ENCODE measurements at places on chromosomes 12 and 14. TPM values are rescaled to one million over a fixed set of nuclear protein-coding genes. Genes with fewer than 3 reads are reported as not detected.

SMCO2 gene
- total RNA-seq: not detected

PROX2 gene
- 0.11 TPM for total RNA-seq

SPTLC2 gene
- 50.3 TPM for total RNA-seq

ESR2 gene
- total RNA-seq: 0.94 TPM

SIX4 gene
- 4.2 TPM for total RNA-seq

FAM186B gene
- 0.61 TPM for total RNA-seq

GARIN6 gene
- not detected for total RNA-seq

RD3L gene
- total RNA-seq: not detected

CD9 gene
- 532 TPM for total RNA-seq

DNA sequence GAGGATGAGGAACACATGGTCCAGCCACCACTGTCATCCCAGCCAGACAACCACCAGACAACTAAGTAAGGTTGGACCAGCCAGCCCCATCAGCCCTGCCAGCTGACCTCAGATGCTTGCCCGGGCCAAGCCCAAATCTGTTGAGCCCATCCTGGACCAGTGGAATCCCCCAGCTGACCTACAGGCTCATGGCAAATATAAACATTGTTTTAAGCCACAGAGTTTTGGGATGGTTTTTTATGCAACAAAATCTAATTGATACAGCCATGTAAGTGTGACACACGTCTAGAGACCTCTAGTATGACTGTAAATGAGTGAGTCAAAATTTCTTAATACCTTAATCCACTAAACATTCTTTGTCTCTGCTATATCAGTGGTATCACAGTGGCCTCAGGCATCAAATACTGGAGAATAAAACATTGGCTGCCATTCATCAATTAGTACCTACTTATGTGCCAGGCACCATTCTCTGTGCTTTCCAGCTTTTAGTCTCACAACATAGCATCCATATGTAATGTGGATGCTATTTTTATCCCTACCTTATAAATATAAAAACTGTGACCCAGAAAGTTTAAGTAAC lies 24.2 kb upstream of the NT5DC3 start:
- no peak overlapping the region for H3K4me3 ChIP-seq
- H3K27me3 ChIP-seq: no peaks in the 10 kb centered on the region
- H3K27ac ChIP-seq: no peak overlapping the region
- no peaks in the 10 kb centered on the region for H3K36me3 ChIP-seq

DNA sequence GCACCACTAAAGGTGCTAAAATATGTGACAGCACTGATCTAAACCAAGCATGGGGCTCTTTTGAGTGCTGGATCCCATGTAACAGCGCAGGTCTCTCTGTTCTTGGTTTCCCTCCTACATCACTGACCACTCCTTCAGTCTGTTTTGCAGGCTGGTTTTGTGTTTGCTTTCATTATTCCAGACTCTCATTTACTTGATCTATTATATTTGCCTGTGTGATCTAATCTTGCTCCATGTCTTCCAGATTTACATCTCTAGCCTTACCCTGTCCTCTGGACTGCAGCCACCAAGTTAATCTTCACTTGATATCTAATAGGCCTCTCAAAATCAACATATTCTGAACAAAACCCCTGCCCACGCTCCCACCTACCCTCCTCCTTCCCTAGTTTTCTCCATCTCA lies 8.6 kb downstream of the GLIPR1 start:
- no peak overlapping the region for H3K4me3 ChIP-seq
- peaks cover 7% of the 10 kb centered on the region for H3K36me3 ChIP-seq
- H3K4me1 ChIP-seq: peaks cover 1% of the 10 kb centered on the region

- DNase-seq: peak; percentile 19
- H3K4me1 ChIP-seq: no peaks in the 10 kb centered on the region
- no peak overlapping the region for H3K4me3 ChIP-seq
- H3K27me3 ChIP-seq: no peaks in the 10 kb centered on the region
- H3K27ac ChIP-seq: no peak overlapping the region
Observed at GRCh38 chr12:131133015-131133905, 179.6 kb downstream of the ADGRD1 start.

DNA sequence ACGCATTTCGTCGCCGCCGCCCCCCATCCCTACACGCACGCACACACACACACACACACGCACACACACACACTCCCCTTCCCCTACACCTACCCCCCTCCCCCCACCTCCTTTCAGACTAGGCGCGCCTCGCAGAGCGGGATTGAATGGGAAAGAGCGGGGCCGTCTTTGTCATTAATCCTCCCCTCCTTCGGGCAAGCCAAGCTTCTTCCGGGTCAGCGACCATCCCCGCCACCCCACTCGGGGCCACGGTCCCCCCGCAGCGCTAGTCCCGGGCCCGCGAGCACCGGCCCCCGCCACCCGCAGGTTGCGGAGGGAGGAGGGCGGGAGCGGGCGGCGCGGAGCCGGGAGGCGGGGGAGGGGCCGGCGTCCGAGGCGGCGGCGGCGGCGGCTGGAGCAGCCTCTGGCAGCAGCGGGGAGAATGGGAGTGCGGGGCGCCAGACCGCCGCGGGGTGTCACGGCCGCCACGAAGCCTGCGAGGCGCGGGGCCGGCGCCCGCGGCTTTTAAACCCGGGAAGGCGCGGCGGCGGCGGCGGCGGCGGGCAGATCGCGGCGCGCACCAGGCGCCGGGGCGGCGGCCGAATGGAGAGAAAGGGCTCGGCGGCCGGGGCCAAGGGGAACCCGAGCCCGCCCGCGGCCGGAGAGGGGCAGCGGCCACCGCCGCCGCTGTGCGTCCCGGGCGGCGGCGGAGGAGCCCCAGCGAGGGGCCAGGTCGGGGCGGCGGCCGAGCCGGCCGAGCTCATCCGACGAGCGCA lies at the start of gene TTC9:
Gene TTC9 (plus strand): TSS at position 369 of the 755 bp plus-strand sequence. CDS start 214 bp downstream, at position 583.
- peak; percentile 92 for DNase-seq
- H3K27ac ChIP-seq: peak within 1 kb of the TSS; percentile 59
- H3K27me3 ChIP-seq: no peaks in the 10 kb centered on the region
- H3K4me3 ChIP-seq: peak within 1 kb of the TSS; percentile 79

DNA sequence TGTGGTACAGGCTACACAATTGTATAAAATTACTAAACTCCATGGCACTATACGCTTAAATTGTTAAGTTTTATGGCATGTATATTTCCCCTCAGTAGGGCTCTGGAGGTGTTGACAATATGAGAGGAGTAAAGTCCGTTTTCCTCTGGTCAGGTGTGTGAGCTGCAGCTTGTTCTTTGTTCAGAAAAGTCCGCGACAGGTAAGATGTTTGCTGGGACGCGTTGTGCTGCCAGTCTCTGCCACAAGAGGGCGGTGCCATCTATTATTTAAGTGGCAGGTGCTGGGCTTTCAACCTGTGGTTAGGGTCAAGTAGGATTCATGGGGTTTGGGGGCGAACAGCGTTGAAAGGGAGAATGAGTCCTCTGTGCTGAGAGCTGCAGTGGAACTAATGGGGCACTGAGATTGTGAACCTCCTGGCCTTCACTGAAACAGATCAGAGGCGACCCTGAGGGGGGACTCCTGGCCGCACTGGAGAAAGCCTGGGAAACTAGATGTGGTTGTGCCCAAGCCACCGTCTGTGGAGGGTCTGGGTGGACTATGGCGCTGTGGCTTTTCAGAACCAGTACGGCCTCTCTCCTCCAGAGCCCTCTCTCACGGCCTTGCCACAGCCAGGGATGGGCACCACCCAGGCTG lies 179.0 kb downstream of the SLC15A4 start:
- no peak overlapping the region for H3K4me3 ChIP-seq
- H3K27me3 ChIP-seq: no peaks in the 10 kb centered on the region
- H3K4me1 ChIP-seq: no peaks in the 10 kb centered on the region
- DNase-seq: peak; percentile 32
- no peak overlapping the region for H3K27ac ChIP-seq

- H3K4me1 ChIP-seq: no peaks in the 10 kb centered on the region
- no peak overlapping the region for H3K4me3 ChIP-seq
- H3K36me3 ChIP-seq: no peaks in the 10 kb centered on the region
- H3K27me3 ChIP-seq: no peaks in the 10 kb centered on the region
- DNase-seq: no peak
Observed at GRCh38 chr14:72907886-72908285, 14.0 kb upstream of the DPF3 start.

DNA sequence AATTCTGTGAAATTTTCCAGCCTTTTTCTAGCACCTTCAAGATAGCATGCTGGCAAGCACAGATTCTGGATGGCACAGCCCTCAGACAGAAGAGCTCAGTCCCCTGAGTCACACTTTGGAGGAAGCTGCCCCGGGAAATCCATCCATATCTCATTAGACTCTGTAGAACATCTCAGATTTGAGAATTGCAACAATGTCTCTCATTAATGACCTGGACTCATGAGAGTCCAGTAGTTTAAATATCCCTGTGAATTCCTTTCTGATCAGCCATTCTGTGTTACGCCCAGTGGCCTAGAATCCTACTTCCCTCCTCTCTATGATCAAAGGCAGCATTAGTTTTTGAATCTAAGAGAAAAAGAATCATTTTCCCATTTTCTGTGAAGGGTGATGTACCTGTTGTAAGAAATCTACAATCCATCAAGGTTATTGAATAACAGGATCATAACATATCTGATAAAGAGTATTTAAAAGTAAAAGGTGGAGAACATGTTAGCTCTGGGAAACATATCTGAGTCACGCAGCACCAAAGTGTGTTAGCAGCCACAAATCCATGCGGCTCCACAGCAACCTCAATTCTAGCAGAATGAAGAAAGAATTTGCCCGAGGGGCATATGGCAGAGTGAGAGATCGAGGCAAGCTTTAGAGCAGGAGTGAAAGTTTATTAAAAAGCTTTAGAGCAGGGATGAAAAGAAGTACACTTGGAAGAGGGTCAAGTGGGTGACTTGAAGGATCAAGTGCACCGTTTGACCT lies 855.6 kb upstream of the TMEM132C start:
- no peaks in the 10 kb centered on the region for H3K36me3 ChIP-seq
- no peaks in the 10 kb centered on the region for H3K27me3 ChIP-seq
- no peaks in the 10 kb centered on the region for H3K4me1 ChIP-seq

GRCh38 chr14:73176685-73177084 lies 40.4 kb downstream of the PSEN1 start:
- peaks cover 28% of the 10 kb centered on the region for H3K4me1 ChIP-seq
- no peak for DNase-seq
- H3K27ac ChIP-seq: peak overlapping the region; percentile 4
- peaks cover 24% of the 10 kb centered on the region for H3K36me3 ChIP-seq
- H3K27me3 ChIP-seq: no peaks in the 10 kb centered on the region

DNA sequence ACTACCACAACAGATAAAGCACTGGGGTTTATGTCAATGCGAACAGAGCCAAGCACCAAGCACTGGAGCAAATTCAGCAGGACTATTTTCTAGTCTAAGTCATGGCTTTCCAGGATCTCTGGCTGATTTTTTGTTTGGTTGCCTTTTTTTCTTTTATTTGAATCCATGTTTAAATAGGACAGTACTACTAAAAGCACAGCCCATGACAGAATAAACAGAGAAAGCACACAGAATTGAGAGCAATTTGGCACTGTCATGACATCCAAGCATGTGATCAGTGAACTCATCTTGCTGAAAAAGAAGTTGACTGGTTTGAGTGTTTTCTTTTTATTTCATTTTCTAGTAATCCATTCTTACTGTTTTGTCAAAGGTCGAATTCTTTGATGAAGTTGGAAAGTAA lies 23.1 kb upstream of the RERG start:
- no peaks in the 10 kb centered on the region for H3K4me1 ChIP-seq
- no peak for DNase-seq
- H3K27ac ChIP-seq: no peak overlapping the region

DNA sequence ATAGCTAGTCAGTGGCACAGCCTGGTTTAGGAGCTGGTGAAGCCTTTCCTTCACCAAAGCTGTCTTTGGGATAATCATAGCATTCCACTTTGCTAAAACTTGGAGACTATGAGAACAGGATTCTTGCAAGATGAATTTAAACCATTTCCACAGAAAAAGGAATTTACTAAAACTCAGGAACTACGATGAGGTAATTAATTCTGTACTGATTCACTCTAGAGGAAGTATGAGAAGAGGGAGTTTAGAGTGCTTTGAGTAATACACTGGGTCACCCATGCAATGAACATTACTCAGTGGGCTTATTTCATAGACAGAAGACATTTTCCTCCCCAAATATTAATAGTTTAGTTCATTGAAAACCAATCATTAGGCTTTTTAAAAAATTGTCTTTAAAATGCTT lies 73.0 kb downstream of the RMST start:
- H3K4me3 ChIP-seq: no peak overlapping the region
- no peaks in the 10 kb centered on the region for H3K27me3 ChIP-seq
- no peaks in the 10 kb centered on the region for H3K36me3 ChIP-seq
- DNase-seq: no peak

DNA sequence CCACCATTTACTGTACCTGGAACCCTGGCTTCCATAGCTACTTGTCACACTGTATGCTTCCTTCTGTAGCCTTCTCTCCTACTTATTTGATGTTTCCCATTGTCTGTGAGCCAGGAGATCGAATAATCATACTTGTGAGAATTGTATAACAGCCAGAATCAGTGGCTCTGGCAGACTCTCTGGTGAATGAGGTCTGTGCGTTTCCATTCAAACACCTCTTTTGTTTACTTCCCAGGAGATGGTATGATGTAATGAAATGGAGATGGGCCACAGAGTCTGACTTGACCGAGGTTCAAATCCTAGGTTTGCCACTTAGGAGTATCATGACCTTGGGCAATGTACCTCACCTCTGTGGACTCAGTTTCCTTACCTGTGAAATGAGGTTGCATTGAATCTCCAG lies 35.7 kb upstream of the CLMN start:
- H3K27me3 ChIP-seq: no peaks in the 10 kb centered on the region
- no peaks in the 10 kb centered on the region for H3K4me1 ChIP-seq
- no peaks in the 10 kb centered on the region for H3K36me3 ChIP-seq

DNA sequence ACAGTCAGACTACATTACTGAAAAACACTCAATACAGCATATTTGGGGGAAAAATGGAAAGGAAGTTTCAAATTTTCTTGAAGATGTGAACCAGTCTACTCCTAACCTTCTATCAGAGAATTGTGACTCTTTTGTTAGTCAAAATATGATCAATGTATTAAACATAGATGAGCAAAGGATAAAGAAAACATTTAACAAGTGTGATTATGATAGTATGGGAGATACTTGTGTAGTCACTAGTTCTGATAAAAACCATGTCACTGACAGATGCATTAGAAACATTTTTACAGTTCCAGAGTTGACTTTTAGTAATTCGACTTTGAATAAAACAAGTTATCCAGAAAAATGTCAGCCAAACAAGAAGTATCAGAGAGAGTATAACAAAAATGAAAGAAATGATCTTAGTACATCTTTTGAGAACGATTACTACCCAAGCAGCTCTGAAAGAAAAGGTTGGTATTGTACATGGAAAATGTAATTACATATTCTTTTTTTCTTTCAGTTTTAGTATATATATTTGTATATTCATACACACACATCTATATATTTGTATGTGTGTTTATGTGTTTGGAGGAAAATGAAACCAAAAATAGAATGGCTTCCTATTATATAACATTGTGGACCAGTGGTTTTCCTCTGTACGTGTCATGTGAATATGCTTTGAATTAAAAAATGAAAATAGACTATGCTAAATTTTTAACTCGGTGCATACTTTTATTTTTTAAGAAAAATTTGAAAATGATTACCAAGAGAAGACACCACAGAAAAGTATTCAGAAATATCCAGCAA lies 63.3 kb upstream of the ABCD2 start:
- H3K4me3 ChIP-seq: no peak overlapping the region
- no peak overlapping the region for H3K27ac ChIP-seq

DNA sequence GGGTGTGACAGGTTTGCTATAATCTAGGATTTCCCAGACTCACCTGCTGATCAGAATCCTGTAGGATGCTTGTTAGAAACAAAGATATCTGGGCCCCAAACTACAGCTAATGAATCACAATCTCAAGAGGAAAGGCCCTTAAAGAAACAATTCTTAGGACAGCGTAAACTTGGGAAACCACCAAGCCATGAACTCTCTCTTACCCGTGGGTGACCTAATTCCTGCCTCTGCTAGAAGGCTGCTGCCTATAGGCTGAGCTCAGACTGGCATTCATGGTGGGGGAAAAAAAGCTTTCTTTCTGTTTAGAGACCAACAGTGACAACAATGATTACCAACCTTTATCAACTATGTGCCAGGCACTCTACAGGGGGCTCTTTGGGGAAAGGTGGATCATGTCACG lies 213.9 kb upstream of the FKBP4 start:
- H3K4me1 ChIP-seq: peaks cover 6% of the 10 kb centered on the region
- no peak overlapping the region for H3K27ac ChIP-seq
- H3K27me3 ChIP-seq: no peaks in the 10 kb centered on the region
- no peaks in the 10 kb centered on the region for H3K36me3 ChIP-seq

All from upper lobe of left lung (tissue), 6 donors.